ENCODE measurements at places on chromosomes 7 and 10.

- no peak for DNase-seq
These were observed 13.2 kb downstream of the HDAC9 start for GRCh38 chr7:18508443-18509427.

DNA sequence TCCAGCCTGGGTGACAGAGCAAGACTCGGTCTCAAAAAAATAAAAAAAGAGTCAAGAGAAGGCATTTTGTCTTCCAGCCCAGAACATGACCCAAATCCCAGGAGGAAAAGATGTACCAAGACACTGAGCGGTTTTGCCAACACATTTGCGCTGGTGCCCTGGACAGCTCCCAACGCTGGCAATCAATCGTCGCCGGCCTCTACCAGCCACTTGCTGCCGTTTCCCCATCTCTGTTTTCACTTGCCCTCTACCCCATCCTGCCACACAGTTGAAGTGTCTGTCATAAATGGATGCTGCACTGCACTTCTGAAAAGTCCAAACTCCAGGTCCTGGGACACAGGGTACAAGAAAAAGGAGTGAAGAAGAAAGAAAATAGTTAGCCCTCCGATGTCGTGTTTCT, 29.7 kb upstream of the CRTAC1 start:
- DNase-seq: no peak

GRCh38 chr7:129875745-129876411, 76.9 kb downstream of the UBE2H start:
- no peak for DNase-seq

DNA sequence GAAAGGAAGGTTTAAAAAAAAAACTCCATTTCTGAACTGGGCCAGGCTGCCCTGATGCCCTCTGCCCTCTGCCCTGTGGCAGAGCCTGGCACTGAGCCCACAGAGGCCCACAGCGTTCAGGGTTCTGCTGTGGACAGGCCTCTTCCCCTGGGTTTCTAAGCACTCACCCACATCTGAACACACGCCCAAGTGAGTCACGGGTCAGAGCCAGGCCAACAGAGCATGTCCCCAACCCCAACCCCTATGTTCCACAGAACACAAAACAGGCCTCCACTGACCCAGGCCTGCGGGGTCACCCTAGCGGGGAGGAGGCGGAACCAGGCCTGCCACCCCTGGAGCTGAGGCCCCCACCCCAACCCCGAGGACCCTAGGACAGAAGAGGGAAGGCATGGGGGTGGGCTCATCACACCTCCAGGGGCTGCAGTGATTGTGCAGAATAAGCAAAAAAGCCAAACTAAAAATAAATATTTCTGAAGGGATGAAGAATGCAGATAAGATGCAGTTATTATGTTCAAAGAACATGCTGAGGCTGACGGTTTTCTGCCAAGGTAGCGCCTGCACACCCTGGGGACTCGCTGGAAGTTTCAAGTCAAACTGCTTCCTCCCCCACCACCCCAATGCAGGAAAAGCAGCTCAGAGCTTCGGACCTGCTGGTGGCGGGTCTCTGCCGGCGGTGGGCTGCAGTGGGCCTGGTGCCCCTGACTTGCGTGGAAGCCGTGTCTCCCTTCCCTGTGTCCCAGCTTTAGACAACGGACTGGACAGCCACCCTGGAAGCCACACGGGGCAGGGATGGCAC, 5.4 kb downstream of the WDR86 start:
- no peak for DNase-seq

GRCh38 chr7:121752706-121753105, 120.3 kb upstream of the PTPRZ1 start:
- no peak for DNase-seq

DNA sequence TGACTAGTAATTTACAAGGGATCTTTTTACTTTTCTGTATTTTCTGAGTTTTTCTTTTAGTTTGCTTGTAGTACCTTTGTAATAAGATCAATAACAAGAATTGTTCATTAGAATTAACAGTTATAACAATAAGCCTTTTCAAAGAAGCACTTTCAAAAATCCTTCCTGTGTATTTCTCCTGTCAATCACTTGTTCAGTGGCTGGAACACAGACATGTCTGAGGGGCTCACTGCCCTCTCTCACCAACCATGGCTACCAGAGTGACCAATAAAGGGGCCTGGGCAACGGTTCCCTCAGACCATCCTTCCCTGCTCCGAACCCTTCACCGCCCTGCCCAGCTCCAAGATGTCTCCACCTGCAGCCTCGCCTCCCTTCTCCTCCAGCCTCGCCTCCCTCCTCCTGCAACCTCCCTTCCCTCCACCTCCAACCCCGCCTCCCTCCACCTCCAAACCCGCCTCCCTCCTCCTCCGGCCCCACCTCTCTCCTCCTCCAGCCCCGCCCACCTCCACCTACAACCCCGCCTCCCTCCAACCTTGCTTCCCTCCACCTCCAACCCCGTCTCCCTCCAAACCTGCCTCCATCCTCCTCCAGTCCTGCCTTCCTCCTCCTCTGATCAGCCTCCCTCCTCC, 353.4 kb downstream of the TNS3 start:
- DNase-seq: no peak

DNA sequence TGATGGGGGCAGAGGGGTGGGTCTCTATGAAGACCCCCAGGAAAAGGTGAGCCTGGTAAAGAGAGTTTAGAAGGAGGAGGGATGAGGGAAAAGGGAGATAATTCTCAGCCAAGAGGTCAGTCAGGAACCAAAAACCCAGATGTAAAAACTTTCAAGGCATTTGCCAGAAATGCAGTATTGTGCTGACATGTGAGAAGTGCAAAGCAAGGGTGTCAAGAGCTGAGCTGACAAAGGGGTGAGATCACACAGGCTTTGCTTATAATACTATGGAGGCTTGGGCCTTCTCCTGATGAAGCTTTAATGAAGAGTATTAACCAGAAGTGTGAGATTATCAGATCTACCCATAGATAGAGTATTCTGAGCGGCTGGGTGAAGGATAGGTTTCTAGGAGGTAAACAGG, 22.3 kb upstream of the IFRD1 start:
- no peak for DNase-seq

Data from stimulated activated CD4-positive, alpha-beta T cell treated with anti-CD3 and anti-CD28 coated beads, Interleukin-15, amount 100 ng/mL, for 1 hour (primary cell).